ENCODE measurements at places on chromosomes 5 and 9. TPM values are rescaled to one million over a fixed set of nuclear protein-coding genes. Genes with fewer than 3 reads are reported as not detected.

The FCN2 gene
- not detected for total RNA-seq

The P4HA2 gene
- 225 TPM for total RNA-seq

The GARIN3 gene
- total RNA-seq: not detected

The NFIB gene
- 40.7 TPM for total RNA-seq

The ROR2 gene
- total RNA-seq: 20.9 TPM

The PCDHGC5 gene
- 8.1 TPM for total RNA-seq

The LCNL1 gene
- total RNA-seq: 3.1 TPM

Measured in smooth muscle cell of trachea (primary cell).